Posterior vena cava (tissue), 2 donors: ENCODE measurements at places on chromosomes 1 and 21. TPM values are rescaled to one million over a fixed set of nuclear protein-coding genes. Genes with fewer than 3 reads are reported as not detected.

Gene AZIN2
- 4.7 TPM for total RNA-seq

Gene OR2L3
- not detected for total RNA-seq

DNA sequence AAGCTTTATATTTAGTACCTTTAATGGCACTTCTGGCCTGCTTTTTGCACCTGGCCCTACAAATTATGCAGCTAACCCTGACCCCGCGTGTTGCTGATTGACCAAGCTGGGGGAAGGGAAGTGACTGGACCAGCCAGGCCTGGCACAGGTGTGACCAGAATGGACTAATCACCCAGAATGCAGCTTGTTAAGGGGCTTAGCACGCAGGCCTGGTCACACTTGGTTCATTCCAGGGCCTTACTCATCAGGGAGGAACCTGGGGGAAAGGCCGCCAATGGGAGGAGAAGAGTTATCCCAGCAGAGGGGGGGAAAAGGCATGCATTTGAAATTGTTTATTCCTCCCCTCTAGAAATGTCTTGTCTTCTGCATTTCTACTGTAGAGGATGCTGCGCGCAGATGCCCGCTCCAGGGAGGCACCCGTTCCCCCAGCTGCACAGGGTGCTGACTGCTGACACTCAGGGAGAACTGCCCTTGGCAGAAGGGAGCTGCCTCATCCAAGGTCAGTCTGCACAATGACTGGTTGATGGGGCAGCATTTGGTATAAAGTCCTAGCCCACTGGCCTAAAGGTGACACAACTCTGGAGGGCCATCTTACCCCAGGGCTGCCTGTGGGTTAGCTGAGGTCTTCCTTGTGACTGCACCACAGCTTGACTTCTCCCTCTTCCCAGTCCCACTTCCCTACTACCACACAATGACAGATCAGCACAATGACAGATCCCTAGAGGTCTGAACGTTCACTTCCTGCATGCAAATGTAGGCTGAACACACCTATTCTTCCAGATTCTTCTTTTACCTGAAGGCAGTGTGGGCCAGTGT lies 29.0 kb downstream of the DHCR24 start:
- no peak for DNase-seq

GRCh38 chr21:25997788-25998611 lies 172.6 kb downstream of the APP start:
- no peak for DNase-seq

GRCh38 chr1:64387389-64388285 lies 82.3 kb upstream of the CACHD1 start:
- DNase-seq = no peak
